ENCODE measurements at places on chromosomes 1 and 21.

- DNase-seq, result no peak
Measured at GRCh38 chr1:4087530-4088420, 187.7 kb upstream of the C1orf174 start.

DNA sequence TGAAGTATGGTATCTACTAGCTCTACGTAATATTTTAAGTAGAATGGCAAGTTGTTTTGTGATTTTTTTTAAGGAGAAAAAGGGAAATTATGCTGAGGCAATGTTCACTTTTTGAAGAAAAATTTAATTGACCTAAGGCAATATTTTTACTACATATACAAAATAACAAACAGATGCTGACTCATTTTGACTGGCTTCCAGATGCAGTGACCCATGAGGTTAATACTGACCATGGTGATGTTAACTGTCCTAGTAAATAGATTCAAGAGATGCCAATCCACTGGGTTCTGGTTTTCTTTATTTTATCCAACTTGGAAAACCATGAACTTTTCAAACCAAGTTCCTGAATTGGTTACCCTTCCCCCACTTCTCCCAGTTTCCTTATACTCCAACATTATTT lies 154.9 kb downstream of the CRB1 start:
- DNase-seq, result peak; percentile 20

DNA sequence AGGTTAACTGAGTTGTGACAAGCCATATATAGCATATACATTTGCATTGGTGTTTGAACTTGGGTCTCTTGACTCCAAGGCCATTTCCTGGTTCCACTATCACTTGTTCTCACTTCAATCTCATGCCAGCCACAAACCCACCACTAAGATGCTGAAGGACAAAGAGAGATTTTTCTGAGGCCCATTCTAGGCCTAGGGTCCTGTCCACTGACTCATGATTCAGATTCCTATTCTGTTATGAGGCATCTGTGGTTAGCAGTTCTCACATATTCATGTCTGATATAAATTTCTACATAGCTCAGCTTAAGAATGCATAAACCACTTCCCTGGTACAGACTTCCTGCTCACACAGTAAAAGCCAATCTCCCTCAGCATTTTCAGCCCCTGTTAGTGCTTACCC lies 326.1 kb upstream of the BEND5 start:
- peak; percentile 72 for DNase-seq

DNA sequence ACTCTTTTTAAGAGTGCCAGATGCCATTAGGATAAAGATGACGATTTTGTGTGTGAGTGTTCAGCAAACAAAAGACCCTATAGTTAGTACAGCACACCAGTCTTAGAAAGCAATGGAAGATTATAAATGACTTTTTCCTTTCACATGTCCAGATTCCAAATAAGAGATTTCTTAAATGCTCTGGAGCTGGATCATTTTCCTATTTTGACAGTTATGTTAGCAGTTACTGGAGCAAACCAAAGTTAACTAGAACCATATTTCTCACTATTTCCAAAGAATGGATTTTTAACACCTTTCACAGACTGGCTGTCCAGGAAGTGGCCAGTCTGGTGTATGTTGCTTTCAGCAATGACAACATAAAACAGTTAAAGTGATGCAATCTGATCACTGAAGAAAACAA lies 905.8 kb upstream of the ADGRL2 start:
- DNase-seq, result no peak

- DNase-seq, result peak; percentile 94
Measured at GRCh38 chr1:150974580-150975478, at the start of gene CERS2. TSS of gene CERS2 (minus strand) at chr1:150974835. CDS start at chr1:150969090, 5,745 bp downstream.

DNA sequence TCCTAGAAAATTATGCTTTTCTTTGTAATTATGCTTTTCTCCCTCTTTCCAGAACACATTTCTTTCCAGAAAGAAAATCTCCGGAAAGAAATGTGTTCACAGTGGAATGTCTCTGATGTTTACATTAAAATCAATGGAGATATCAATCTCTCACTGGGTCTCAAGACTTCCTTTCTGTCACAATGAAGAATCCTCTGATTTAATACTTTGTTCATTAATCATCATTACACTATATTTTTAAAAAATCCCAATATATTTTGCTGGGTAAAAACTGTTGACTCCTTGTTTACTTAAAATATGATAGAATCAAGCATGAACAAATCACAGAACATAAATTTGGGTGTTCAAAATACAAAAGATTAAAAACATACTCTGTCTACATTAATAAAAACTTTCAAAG lies 26.3 kb upstream of the TGFBR3 start:
- DNase-seq, result no peak

GRCh38 chr1:17196496-17197185 lies 8.3 kb upstream of the PADI1 start:
- DNase-seq, result no peak

DNA sequence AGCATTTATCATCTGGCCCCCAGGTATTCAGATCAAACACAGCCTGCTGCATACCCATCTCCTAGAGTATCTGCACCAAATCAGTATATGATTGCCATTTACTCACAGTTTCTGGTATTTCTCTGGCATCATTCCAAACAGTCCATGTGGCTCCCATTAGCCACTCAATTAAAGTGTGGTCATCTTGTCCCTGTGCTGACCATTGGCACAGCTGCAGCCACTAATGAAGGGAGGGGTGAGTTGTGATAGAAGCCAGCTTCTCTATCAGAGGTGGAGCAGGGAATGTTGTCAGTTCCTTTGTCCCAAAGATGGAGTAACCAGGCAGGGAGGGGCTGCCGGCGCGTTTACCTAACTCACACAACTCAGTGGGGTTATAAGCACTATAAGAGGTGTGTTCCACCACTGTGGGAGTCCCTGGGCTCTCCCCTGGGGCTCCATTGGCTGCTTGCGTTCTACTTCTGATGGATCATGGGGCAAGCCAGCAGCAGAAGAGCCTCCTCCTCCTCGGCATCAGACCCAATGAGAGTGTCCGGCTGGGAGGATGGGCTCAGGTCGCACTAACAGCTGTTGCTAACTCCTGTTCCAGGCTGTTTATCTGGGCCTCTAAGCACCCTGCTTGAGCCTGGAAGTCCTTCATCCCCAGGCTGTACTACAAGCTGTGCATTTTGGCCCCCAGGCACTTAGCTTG lies 108.6 kb downstream of the GDAP2 start:
- no peak for DNase-seq

- DNase-seq, result peak; percentile 47
Measured at GRCh38 chr1:6353955-6354658, 39.5 kb downstream of the ACOT7 start.

- no peak for DNase-seq
Measured at GRCh38 chr21:26883768-26884167, 38.6 kb upstream of the ADAMTS1 start.

- no peak for DNase-seq
Measured at GRCh38 chr1:219731771-219732170, 118.9 kb upstream of the ZC3H11B start.

DNA sequence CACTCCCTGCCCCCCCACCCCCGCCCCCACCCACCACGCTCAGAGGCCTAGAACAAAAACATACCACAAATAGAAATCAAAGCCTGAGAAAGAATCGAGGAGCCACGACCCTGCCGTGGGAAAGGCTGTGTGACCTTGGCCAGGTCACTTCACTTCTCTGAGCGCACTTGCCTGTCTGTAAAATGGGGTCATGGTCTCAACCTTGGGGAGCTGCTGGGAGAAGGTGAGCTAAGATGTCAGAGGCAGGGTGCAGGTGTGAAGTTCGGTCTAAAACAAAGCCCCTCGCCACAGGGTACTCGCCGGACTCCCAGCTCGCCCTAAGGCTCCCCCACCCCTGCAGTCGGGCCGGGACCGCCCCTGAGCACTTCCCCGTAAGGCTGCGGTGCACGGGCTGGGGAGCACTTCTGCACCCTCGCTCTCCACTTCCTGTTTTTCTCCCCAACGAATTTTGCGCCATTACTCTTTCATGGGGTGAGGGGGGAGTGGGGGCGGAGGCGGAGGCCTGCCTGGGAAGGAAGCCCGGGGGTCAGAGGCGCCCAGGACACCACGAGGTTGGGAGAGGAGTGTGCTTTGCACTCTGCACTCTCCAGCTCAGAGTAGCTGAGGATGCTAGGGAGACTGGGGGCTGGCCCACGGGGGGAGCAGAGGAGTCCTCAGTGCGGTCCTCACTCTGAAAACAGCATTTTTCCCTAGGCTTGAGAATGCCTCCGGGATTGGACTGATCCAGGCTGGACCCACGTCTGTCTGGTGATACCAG lies 21.9 kb upstream of the PIK3CD start:
- no peak for DNase-seq

GRCh38 chr1:1892079-1892762 lies 1.3 kb upstream of the GNB1 start:
- DNase-seq, result no peak

DNA sequence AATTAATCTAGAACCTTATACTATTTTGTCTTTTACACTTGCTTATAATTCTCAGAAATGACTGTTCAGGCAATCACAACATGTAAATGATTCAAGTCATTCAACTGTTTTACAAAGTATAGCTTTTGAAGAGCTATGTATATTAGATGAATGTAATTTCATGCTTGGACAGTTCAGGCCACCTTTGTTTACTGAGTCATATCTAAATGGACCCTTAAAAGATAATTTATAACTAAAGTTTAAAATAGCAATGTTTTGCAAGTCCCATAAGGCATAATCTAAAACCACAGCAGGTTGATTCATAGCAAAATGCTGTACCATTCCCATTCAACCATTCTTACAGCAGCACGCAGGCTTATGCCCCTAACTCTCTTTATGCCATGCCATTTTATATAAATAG lies 64.8 kb downstream of the PIK3R3 start:
- DNase-seq, result no peak

GRCh38 chr1:18038051-18038450 lies 69.5 kb upstream of the IGSF21 start:
- DNase-seq, result no peak

DNA sequence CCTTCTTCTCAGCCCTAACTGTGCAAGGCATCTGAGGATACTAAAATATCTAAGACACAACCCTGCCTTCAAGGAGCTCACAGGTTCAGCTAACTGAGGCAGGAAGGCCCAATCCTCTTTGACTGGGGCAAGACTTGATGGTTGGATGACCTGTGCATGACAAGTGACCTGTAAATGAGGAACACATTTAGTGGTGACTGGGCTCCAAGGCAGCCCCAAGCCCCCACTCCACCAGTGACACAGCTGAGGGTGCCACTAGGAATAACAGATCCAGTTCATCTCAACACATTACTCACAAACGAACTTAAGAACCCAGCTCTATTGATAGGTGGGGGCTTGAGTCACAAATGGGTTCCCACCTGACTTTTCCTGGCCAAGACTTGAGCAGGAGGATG lies 244.7 kb upstream of the IRF2BP2 start:
- no peak for DNase-seq

DNA sequence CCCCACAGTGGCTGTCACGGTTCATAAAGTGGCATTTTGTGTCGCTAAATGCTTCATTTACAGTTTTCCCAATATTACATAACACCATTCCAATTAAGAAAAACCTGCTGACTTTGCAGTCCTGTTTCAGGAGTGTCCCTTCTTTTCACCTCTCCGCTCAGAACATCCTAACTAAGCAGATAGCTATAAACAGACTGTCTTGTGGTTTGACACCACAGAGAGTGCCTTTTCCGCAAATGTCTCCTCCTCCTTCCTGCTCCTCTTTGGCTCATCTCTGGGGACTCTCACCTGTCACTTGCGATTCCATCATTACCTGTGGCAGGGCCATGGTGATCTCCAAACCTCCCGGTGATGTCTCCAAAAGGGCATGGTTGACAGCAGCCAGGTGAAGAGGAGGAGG lies 119.0 kb downstream of the CNIH3 start:
- DNase-seq, result no peak

GRCh38 chr1:34780528-34780927 lies 486 bp upstream of the GJB3 start:
- no peak for DNase-seq

GRCh38 chr1:157770442-157771043 lies 6.4 kb downstream of the FCRL2 start:
- DNase-seq, result no peak

- DNase-seq, result no peak
Measured at GRCh38 chr1:213541641-213542040, 446.1 kb upstream of the PROX1 start.

DNA sequence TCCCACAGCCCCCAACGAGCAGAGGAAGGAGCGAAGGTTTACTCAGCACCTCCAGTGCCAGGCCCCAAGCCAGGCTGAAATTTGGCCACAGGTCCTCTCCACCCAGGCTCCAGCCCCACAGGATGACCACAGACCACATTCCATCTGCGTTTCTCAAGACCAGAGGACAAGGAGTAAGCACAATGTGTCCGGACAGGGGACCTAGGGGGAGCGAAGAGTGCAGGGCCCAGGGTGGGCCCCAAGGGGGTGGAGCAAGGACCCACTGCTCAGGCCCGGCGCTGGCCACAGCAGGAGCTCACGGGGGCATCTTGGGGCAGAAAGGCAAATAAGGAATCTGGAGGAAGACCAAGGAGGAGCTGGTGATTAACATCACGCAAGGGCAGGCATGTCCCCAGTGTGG lies 100.5 kb downstream of the NPHP4 start:
- DNase-seq, result peak; percentile 89

Measured in AG20443 (cell line).